ENCODE measurements at places on chromosomes 6 and 20.

GRCh38 chr6:143205585-143205984 is 144.9 kb downstream of the AIG1 start:
- DNase-seq = no peak

GRCh38 chr6:149855741-149856140 is 8.4 kb downstream of the LRP11 start:
- no peak for DNase-seq

GRCh38 chr6:110404607-110405006 is 10.8 kb downstream of the DDO start:
- DNase-seq = no peak

DNA sequence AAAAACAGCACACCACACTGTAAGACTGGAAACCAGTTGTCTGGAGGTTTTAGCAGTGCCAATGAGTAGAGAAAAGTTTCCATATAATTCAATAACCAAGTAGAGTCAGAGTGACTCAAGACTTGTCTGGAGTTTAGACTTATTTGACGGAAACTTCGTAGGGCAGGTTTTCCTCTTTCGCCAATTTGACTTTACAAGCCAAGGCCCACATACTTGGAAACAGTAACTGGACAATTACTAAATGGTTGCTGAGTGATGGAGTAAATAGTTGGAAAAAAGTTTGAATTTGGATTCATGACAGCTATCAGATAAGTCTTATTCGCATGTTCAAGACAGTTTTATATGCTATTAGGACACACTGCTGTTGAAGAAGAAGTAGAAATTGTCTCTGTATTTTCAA is 48.1 kb upstream of the CTAGE9 start:
- no peak for DNase-seq

DNA sequence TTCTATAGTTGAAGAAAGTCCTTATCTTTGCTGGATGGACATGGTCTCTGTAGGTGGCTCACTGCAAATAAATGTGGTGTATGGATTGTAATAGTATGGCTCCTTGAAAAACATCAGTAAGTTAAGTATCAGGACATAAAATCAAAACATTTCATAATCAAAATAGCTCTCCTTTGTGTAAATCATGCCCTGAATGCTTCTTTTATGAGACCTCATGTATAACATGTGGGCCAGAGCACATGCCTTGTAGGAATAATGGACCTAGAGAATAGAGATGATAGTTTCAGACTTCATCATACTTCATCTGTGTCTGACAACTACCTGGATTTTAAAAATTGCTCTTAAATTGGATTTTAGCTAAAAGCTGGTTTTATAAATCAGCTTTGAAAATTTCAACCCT is 159.9 kb downstream of the ASCC3 start:
- no peak for DNase-seq

- no peak for DNase-seq
Measured at GRCh38 chr6:158068156-158068892, 86.7 kb downstream of the SYNJ2 start.

DNA sequence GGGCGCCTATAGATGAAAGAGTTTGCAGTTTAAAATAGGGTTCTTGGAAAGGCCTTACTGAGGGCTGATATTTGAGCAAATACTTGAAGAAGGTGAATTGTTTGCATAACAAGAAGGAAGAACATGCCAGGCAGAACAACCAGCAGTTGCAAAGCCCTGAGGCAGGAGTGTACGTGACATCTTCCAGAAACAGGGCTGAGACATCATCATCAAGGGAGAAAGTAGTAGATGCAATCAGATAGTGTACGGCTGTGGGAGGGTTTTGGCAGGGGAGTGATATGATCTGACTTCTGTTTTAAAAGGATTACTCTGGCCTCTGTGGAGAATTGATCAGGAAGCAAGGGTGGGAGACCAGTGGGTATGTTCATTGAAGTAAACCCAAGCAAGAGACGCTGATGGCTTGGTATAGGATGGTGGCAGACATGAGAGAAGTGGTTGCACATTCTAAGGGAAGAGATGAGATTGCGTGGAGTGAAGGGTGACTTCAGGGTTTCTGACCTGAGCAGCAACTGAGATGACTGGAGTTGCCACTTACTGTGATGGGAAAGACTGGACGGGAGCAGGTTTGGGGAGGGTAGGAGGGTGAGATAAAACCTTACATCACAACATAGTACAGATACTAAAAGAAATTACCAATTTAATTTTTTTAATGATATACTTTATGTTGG is 28.8 kb downstream of the RIOK1 start:
- DNase-seq = no peak

DNA sequence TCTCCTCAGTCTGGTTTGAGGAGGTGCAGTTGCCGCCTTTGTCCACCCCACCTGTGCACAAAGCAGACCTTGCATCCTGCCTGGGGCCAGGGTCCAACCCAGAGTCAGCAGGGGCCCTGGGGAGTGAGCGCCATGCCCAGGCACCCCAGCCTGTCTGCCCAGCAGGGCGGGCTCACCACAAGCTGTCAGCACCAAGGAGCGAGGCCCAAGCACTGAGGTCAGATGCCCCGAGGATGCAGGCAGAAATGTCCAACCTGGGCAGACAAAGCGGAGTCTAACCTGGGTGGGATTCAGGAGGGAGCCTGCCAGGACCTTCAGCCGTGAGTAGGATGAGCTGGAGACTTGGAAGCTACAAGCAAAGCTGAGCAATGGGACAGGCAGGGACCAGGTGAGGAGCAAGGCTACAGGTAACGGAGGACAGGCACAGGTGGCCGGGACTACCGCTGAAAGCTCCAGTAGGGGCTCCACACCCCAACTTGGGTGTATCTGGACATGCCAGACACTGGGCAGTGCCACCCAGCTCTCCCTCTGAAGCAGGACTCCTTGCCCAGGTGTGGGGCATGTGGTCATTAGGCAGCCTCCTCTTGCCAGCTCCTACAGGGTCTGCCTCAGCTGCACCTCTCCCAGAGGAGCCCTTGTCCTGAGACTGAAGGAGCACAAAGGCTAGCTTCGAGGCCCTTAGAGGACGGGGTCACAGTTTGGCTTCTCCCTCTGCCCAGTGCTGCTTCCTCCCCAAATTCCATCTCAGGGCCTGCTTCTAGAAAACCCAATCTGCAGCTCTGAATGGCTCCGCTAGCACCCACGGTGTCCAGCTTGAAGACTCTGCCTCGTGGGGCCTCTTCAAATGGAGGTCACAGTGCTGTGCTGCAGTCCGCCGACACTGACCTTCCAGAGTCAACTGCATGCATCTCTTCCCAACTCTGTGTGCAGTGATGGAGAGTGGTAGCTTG is 210.6 kb upstream of the CDYL start:
- no peak for DNase-seq

Measured in NCI-H2081 treated with DMSO at 0.1 percent for 48 hours (cell line).